CD4-positive, alpha-beta T cell treated with Interleukin-17A for 1 hour (primary cell): ENCODE measurements at places on chromosomes 2 and 18.

DNA sequence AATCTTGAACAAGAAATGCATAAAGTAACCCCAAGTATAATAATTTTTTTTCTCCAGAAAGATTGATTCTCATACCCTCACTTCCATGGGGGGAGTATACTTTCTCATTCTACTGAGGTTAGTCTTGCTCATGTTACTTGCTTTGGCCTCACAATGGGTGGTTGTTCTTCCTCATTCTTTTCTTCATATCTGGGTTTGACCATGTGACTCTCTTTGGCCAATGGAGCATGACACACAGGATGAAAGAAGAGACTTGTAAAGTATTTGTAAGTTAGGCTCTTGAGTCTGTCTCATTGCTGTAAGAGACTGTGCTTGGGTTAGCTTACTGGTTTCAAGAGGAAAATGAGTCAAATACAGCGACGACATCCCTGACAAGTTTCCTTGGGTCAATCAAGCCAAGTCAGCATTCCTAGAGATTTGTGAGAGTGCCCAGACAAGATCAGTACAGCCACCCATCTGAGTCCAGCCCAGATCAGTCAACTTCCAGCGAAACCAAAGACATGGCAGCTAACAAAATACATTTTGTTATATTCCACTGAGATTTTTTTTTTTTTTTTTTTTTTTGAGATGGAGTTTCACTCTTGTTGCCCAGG, 970.2 kb downstream of the BCL11A start:
- DNase-seq: no peak

DNA sequence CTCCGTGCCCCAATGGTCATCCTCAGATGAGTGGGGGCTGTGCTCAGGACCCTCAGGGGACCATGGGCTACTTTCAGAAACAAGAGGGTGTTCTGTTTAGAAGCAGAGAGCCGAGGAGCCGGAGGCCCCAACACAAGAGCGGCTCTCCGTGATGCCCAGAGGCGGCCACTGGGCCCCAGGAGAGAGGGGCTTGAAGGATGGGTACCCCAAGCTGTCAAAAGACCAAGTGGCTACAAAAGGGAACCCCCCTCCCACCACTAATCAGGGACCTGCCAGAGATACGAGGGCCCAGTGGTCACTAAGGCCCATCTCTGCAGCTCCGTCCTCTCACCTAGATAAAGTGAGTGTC, 93.6 kb downstream of the HDAC4 start:
- DNase-seq: no peak

- DNase-seq: no peak
These were observed 113.9 kb downstream of the MTX2 start for GRCh38 chr2:176383100-176383499.

DNA sequence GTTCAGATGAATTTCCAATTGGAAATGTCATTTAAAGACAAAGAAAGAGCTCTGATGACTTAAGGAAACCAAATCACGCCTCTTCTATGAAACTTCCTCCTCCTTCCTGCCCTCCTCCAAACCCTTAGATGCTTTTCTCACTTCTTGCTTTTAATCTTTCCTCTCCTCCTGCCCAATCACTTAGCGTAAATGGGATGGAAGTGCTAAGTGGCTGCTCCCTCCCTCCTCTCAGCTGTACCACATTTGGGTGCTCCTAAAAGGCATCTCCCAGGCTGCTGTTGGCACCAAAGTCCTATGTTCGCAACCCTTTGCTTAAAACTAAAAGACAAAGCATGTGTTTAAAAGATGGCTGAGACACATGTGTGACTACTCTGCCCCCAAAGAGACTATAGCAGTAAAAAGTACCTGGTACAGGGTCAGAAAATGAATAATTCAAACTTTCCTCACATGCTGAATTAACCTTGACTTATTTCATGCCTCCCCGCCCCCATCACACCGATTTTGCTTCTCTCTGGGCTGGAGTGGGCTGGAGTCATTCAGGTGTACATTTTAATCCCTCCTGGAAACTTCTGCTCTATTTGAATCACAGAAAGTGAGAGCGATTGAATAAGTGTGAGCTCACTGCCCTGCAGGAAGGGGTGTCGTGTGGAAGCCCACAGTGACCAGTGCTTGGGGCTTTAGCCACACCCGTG, 59.2 kb upstream of the KLF7 start:
- DNase-seq: no peak

DNA sequence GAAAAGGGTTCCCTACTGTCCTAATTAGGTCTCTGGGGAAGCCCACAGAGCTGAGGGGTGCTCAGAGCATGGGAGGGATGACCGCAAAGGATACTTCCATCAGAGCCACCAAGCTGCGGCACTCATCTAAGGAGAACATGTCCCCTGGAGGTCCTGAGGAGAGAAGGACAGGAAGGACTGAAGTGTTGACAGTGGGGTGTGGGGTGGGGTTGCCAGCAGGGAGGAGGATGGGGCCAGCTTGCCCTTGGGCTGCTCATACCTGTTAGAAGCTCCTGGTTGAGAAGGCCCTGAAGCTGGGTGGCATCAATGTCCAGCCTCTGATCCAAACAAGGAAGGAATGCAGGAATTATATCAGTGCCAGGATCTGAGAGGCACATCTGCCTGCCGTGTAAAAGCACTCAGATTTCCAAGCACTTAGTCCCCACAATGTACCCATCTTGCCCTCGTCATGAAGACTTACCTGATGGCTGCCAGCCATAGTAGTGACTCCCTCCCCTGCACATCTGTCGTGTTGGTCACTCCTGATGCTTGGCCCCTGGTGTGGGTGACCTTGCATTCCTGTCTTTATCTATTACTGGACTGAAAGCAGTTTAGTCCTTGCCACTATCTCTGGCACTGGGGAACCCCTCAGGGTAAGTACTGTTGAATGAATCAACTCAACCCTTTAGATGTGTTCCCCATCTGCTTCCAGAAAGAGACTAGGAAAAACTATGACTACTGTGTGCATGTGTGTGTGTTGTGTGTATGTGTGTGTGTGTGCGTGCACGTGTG, 68.9 kb downstream of the CAPN13 start:
- DNase-seq: no peak

DNA sequence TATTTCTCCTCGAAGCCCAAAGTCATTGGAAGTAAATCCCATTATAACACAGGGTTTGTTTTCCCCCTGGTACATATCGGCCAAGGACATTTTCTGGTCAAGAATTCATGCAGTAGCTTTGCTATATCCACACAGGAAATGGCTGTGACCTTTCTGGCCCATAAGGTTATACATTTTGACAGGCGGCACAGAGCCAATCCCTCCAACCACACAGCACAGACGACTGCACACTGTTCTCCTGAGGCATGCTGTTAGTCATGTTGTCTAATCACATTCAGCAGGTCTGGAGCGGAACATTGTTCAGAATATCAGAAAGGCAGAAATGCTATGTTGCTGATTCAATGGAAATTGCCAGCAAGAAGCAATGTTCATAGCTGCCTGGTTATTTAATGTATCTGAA, 742.3 kb upstream of the SLC8A1 start:
- DNase-seq: no peak

- no peak for DNase-seq
These were observed 57.1 kb upstream of the TWIST2 start for GRCh38 chr2:238790833-238791230.

GRCh38 chr18:75199327-75199726, 9.6 kb downstream of the PTGR3 start:
- no peak for DNase-seq

- peak; percentile 4 for DNase-seq
These were observed 683 bp upstream of the TBC1D8 start for GRCh38 chr2:101151859-101152271.

- no peak for DNase-seq
These were observed 47.1 kb downstream of the HS1BP3 start for GRCh38 chr2:20603791-20604190.

GRCh38 chr18:21762181-21762772, 21.7 kb downstream of the MIB1 start:
- no peak for DNase-seq

DNA sequence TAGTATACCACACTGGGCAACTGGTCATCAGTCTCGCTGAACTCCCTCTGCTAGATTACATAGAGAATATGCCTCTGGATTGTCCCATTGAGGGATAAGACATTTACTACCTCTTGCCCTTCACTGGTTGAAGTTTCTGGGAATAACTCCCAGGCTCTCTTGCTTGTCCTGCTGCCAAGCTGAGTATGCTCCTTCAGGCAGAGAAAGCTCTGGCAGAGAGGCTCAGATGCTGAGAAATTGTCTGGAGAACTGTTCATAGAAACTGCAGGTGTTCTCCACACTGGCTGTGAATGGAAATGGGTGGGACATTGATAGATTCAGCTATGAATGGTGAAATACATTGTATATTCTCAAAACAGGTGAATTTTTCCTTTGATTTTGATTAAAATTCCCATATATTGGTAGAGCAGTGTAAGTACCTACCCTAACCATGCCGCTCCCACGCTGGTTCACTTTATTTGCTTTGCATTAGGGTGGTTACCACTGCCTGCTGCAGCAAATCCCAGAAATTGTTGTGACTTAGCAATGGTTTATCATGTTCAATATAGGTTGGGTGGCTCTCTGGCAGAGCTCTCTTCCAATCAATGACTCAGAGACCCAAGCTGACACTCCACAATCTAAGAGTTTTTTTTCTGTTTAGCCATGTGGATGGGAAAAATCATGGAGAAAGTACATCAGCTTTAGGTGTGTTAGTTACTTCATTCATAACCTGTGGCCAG, 36.7 kb downstream of the FAM117B start:
- DNase-seq: no peak
